ENCODE measurements at places on chromosomes 5 and 9.

DNA sequence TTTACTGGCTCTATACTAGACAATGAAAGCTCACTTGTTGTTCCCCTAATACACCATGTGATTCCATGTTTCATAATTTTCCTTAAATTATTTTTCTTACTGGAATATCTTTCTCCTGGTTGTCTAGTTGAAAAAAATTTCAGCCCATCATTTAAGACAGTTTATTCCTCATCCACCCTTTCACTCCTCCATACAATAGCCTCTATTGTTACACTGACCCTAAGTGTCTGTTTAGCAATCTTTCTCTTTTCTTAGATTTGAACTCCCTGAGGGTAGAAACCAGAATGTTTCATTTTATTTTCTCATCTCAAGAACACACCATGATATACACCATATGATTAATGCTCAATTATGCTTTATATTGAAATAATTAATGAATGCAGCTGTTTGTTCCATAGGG is 413.4 kb upstream of the ITGA1 start:
- DNase-seq, result no peak

DNA sequence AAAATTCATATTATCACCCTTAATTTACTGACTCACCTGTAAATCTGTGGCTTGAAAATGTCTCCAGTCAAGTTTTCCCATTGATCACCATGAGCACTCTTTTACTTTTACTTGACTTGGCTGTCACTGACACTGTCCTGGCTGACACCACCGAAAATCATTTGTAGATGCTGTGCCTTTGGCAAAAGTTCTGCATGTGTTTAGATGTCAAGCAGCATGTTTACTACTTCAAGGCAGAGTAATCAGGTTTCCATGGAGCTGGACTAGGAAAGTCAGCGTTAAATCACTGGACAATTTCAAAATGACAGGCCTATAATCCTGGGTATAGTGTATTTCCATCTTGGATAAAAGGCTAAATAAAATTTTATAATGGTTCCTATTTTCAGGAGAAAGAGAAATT is 1530.6 kb upstream of the CDH6 start:
- no peak for DNase-seq

GRCh38 chr5:124865603-124866354 is 119.3 kb upstream of the ZNF608 start:
- DNase-seq, result no peak

DNA sequence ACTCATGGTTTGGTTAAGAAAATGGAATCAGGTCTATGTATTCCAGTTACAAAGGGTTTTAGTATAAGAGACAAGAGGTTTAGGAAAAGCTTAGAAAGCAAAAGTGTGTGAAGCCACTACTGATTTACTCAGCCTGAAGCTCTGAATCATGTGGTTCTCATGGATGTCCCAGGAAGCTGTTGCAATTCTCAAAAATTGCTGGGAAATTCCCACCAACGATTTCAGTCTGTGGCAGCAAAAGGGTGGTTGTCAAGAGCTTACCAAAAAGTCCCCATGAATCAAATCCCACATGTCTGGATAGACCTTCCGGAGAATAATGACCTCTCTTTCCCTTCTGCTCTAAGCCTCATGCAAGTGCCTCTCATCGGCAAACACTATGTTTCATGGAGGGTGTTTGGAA is 929.9 kb downstream of the TLE4 start:
- DNase-seq, result no peak

- DNase-seq, result no peak
Observed at GRCh38 chr9:101421653-101422065, 13.9 kb downstream of the ALDOB start.

- DNase-seq, result no peak
Observed at GRCh38 chr9:78406146-78406545, 109.2 kb downstream of the PSAT1 start.

- DNase-seq, result no peak
Observed at GRCh38 chr5:34655354-34655991, 655 bp upstream of the RAI14 start.

- DNase-seq, result no peak
Observed at GRCh38 chr5:6043491-6044310, 334.6 kb downstream of the MED10 start.

- DNase-seq, result no peak
Observed at GRCh38 chr5:893137-893506, 438 bp downstream of the TRIP13 start.

DNA sequence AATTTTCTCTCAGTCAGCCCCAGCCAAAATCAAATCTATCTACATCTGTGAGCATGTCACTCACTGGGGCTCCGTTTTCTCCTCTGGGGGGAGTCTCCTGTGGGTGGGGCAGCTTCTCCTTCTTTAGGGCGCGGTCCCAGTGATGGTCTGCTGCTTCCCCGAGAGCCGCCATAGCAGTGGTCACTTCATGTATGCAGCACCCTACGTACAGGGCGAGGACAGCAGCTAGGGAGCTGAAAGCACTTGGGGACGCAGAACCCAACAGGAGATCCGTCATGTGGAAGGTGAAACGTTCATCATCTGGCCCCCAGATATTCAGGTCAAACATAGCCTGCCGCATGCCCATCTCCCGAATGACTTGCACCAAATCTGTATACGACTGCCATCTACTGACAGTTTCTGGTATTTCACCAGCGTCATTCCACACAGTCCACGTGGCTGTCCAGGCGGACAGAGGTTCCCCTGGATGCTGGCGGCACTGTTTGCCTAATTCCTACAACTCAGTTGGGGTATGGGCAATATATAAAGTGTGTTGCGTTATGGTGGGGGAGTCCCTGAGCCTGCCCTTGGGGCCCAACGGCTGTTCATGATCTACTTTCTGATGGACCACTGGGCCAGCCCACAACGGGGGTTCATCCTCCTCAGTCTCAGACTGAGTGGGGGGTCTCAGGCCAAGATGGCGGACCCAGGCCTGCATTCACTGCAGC is 795.0 kb downstream of the EFNA5 start:
- DNase-seq, result no peak

- DNase-seq, result no peak
Observed at GRCh38 chr5:168047043-168047668, 244.3 kb upstream of the WWC1 start.

GRCh38 chr5:24538346-24538745 is 106.4 kb downstream of the CDH10 start:
- DNase-seq, result no peak

- DNase-seq, result no peak
Observed at GRCh38 chr9:17824616-17825264, 245.9 kb downstream of the SH3GL2 start.

DNA sequence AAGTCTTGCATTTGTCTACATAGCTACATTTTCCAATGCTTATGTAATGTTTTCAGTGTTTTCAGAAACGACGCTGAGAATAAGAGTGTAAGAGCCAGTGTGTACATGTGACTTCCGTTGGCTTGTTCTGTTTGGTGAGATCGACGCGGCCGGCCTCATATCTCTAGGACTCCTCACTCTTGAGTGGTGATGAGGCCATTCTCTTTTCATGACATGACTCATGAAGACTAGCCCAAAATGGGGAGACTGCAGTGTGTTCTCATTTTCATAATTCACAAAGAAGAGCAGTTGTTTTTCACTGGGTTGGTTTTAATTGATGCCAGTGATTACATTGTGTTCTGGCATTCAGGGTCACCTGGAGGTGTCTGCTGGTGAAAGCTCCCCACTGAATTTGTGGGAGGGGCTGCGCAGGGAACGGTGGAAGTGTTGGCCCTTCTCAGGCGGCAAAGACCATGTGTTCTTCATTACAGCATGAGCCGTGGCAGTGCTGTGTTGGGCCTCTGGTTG is 131.5 kb upstream of the OTULINL start:
- DNase-seq, result no peak

GRCh38 chr5:74063821-74064220 is 437.8 kb downstream of the ARHGEF28 start:
- no peak for DNase-seq

GRCh38 chr9:98775831-98776441 is 20.4 kb downstream of the ANKS6 start:
- no peak for DNase-seq

- no peak for DNase-seq
Observed at GRCh38 chr5:144015961-144016360, 154.5 kb downstream of the YIPF5 start.

- DNase-seq, result no peak
Observed at GRCh38 chr5:105503950-105504349, 1941.4 kb upstream of the NUDT12 start.

DNA sequence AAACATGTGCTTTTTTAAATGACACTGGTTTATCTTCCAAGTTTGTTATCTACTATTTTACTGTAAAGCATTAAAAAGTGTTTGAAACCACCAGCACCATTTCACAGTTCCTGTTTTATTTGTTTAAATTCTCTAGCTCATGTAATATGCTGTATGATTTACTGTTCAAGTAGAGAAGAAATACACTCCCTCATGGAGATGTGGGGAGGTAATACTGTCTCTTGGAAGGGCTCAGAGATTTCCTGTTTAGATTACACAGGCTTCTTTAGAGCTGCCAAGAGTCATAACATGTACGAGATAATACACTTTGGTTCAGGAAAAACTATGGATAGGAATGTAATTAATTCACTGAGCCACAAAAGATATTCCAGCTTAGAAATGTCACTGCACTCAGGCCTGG is 135.0 kb upstream of the CCDC152 start:
- no peak for DNase-seq

DNA sequence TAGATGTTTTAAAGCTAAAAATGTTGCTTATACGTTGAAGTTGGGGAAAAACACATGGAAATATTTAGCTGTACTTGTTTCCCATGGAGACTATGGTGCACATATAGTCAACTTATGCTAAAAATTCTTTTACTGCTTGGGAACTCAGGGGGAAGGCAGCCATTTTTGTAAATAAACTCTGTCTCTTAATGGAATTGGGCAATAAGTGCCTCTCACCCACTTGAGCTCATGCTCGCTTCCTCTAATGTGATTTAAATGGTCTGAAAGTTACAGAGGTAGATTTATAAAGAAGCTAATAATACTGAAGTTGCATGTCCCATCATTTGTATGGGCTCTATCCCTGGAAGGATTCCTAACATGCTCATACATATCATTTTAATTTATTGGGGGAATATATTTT is 523.8 kb downstream of the RASEF start:
- no peak for DNase-seq

- no peak for DNase-seq
Observed at GRCh38 chr5:168706655-168707069, 127.5 kb upstream of the PANK3 start.

DNA sequence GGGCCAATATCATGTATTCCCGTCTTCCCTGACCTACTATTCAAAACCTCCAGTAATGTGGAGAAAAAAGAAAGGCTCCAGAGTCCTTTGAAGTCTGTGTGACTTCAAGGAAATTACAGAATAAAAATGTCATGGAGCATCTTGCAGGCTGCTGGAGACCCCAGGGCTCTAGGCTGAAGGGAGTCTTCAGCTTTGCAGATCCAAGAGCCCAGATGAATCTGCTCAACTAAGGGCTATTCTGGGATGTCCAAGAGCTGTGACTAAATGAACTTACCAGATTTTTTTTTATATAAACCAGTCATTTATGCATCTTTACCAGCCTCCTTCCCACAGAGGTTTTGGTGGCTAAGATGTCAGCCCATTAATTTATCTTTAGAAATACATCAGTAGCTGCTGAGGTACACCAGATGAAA is 167.3 kb downstream of the MUSK start:
- no peak for DNase-seq

All from activated T-helper 1 cell treated with anti-CD3 and anti-CD28 coated beads, Interleukin-2, amount 50 U/mL, for 16 hours (primary cell).